ENCODE measurements at places on chromosomes 12 and 14.
A peak's percentile ranks its signal among the peaks of the same experiment; 100 is the strongest.

DNA sequence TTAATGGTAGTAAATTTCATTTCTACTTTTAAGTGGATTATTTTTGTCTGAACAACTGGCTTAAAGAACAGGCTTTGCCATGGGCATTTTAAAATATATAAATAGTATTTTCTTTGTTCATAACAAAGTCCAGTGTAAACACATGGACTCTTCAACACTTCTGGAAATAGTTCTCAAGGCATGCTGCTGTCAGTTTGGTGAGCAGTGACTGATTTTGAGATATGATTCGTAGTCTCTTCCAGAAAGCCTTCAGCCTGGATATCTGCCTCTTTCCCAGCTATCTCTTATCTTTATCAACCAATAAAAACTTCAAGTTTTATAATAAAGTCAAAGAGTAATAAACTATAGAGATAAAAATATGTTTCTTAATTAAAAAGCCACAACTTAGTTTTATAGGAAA is 110.7 kb downstream of the NAV3 start:
- no peak for DNase-seq

- DNase-seq = no peak
Observed at GRCh38 chr12:26822026-26822425, 11.0 kb downstream of the ITPR2 start.

DNA sequence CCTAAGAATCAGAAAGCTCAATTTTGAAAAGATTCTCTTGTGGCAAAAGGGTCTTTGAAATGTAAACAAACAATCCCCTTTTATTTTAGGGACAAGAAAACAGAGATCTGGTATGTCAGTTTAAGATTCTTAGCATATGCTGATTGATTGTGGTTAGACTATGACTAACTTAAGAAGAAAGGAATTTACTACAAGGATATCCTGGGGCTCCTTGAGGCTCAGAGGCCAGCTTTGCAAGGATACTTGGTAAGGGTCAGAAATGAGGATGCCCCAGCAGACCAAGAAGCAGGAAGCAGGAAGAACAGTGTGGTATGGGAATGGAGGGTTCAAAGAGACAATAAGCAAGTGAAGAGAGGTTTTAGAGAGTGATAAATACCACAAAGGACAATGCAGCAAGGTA is 474.6 kb downstream of the ETNK1 start:
- DNase-seq = no peak

DNA sequence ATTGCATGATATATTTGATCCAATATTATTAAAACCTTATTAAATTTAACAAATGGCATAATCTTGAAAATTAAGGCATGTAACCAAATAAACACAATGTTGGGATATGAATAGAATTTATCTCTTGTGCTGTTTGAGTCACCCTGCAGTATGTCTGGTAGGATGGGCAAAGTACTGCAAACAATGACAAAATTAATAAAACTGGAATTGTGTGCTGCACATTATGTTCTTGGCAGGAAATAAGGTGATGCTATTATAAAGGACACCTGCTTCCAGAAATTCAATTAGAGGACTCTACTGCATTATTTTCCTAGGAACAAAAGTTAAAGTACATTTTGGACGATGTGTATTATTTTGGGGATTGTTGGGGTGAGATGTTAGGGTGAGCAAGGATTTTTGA is 132.7 kb downstream of the PPFIA2 start:
- no peak for DNase-seq

DNA sequence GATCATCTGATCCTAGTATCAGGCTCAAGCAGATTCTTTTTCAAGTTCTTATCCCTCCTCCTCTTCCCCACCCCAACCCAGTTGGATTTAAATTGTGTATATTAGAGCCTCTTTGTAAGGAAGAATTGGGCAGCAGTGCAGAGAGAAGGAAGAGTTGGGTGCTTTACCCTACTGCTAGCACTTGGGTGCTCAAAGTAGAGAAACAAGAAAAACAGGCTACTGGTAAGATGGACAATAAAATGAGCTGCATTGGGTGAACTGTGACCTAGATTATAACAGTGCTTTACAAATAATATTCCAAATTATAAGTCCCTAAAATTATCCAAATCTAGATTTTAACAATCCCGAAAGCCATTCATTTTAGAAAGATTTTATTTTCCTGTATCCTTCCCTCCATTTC is 363.4 kb upstream of the GARIN6 start:
- DNase-seq = no peak

GRCh38 chr14:102592763-102593060 is 263 bp downstream of the RCOR1 start:
- DNase-seq = no peak

DNA sequence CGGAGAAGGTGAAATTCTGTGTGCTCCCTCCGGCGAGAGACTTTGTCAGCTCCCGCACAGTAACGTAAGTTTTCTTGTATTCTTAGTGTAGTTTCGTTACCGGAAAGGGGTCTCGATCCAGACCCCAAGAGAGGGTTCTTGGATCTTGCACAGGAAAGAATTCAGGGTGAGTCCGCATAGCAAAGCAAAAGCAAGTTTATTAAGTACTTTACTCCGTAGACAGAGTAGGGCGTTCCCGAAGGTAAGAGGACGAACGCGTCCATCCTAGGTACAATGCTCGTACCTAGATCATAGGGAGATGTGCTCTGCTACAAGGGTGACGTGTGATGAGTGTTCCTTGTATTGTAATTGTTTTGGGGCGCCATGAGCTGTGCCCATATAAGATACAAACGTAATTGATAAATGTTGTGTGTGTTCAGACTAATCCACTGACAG is 293 bp downstream of the IFI27L1 start:
- DNase-seq = no peak

GRCh38 chr14:38867561-38868150 is 235.4 kb downstream of the SEC23A start:
- no peak for DNase-seq

GRCh38 chr12:79933532-79934264 is 1.2 kb downstream of the PPP1R12A start:
- no peak for DNase-seq

GRCh38 chr14:34222867-34223266 is 239.2 kb downstream of the SPTSSA start:
- no peak for DNase-seq

DNA sequence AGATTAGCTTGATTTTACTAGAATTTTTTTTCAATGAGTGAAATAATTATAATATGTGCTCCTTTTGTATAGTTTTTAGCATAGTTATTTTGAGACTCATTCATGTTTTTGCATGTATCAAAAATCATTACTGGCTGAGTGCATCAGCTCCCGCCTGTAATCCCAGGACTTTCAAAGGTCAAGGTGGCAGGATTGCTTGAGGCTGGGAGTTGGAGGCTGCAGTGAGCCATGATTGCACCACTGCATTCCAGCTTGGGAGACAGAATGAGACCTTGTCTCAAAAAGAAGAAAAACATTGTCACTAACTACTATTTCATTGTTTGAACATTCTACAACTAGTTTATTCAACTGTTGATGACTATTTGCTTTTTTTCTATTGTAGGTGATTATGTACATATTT is 802.7 kb downstream of the SLC16A7 start:
- no peak for DNase-seq

DNA sequence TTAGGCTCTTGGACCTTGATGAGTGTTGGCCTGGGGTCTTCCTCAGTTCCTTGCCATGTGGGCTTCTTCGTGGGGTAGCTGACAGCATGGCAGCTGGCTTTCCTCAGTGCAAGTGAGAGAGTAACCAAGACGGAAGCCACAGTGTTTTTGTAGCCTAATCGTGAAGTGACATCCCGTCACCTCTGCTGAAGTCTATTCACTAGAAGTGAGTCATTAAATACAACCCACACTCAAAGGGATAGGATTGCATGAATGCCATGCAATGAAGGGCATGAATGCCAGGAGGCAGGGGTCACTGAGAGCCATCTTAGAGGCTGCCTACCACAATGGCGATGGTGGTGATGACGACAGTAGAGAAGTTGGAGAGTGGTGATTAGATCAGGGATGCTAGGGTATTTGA is 13.5 kb upstream of the ASIC1 start:
- DNase-seq = no peak

- peak; percentile 42 for DNase-seq
Observed at GRCh38 chr14:73753887-73754795, 40.0 kb upstream of the PNMA1 start.

DNA sequence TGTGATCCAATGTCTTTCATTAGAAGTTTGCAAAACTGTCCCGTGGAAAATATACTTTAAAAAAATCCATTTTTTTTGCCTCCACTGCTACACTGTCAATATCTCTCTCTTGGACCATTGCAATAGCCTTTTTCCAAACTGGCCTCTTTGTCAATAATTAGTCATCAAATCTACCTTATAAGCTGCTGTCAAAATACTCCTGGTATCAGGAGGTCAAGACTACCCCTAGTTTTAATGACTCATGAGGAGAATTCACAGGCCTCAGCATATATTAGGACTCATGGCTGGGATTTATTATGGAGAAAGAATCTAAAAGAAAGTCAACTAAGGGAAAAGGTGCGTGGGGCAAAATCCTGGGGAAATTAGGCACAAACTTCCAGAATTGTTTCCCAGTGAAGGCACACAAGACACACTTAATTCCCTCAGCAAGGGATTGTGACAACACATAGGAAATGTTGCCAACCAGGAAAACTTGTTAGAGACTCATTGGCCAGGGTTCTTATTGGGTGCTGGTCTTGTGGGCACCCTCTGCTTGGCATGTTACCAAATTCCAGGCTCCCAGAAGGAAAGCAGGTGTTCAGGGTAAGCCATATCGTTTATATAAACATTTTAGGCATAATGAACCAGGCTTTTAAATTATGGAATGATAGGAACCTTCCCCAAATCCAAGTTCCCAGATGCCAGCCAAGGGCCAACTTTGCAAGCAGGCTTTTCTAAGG is 56.1 kb downstream of the TMEM117 start:
- no peak for DNase-seq

DNA sequence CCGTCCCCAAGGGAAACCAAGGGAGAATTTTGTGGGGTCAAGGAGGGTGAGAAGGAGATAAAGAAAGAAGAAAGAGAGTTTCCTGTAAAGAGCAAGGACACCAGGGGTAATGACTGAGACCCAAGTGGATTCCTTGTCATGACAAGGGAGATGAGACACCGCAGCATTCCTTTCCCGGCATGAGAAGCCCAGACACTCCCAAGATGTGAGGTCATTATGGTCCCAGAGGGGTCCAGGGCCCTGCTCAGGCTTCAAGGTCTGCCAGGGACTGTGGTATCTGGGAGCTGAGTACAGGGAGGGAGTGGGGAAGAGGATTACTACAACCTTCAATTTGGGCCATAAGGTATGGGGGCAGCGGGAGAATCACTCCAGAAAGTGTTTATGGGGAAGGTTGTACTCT is 58.1 kb downstream of the SPTB start:
- no peak for DNase-seq

DNA sequence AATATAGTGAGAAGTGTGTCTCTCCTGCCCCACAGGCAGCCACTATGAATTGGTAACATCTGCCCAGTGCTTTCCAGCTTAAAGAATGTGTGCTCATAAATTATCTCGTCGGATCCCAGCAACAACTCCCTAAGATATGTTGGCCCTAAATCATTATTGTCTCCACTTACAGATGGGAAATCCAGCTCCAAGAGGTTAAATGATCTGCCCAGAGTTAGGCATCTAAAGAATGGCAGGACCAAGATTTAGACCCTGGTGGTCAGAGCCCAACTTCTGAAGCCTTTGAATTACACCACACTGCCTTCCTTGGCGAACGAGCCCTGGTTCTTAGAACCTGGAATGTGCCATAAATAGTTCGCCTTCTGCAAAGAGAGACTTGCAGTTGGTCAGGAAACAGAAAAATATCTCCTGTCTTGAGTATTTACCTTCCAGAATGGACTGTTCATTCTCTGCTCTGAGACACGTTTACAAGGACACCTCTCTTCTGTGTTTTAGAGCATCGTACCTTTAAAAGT is 20.1 kb upstream of the PLEK2 start:
- DNase-seq = no peak

DNA sequence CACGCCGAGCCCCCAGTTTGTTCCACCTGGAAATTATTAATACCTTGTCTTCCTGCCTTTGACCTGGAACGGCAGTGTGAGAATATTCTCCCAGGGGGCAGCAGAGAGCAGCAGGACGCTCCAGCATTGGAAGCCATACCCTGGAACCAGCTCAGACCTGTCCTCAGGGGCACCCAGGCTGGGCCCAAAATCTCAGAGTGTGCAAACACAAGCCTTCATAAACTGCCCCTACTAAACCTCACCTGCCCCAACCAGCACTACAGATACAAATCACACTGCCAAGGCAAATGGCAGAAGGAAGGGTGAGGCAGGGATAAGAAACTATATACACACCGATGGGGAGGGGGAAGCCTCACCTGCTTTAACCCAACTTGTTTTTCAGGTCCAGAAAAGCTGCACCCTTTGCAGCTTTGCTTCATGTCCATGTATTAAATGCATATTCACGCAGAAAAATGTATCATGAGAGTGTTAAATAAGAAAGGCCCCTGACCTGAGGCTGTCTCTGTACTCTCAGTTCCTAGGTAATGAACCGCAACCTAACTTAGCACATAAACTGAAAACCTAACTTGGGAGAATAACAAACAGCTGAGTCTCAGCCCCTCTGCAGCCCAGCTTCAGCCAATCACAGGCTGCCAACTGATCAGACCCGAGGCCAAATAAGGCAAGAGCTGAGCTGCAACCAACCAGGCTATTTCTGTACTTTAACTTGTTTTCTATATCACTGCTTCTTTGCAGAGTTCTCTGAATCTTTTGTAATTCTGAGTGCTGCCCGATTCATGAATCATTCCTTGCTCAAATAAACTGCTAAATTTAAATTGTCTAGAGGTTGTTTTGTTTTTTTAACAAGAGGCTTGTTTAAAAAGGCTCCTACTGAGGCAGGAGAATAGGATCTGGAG is 130.1 kb downstream of the SPTSSA start:
- DNase-seq = no peak

GRCh38 chr12:76781321-76781720 is 17.4 kb downstream of the ZDHHC17 start:
- DNase-seq = no peak

DNA sequence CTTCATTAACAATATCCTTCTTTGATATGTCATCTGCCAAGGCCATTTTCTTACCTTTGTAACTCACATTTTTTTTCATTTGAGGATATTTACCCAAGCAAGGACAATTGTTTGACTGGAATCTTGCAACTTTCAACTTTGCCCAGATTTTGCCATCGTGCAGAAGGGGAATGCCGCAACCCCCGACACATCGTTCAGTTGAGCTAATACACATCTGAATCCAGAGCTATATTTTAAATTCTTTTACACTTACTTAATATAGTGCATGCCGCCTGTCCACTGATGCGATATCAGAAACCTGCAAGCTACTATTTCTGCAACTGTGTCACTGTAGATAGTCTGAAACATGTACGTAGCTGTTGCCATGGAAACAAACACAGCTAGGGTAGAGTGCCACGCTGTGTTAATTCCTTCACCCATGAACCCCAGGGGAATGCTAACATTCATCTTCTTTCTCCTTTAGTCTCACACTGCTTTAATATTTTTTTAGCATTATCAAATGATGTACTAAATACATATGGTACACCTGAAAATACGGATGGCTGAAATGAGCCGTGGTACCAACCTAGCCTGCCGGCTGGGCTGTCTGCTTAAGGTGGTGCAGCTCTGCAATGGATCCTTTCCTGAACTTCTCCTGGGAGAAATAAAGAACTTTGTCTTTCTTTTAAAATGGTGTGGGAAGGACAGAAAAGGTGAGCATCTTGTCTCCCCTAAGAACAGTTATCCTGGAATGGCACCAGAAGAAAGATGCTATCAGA is 77.0 kb upstream of the FOXN3 start:
- no peak for DNase-seq
